Left renal pelvis (tissue), 4 donors: ENCODE measurements at places on chromosomes 6 and 20. TPM values are rescaled to one million over a fixed set of nuclear protein-coding genes. Genes with fewer than 3 reads are reported as not detected.

The MRAP2 gene
- 3.5 TPM for polyA plus RNA-seq

The ELOVL2 gene
- 10.6 TPM for polyA plus RNA-seq

The PPIL6 gene
- 17.8 TPM for polyA plus RNA-seq

GRCh38 chr20:31573555-31574321 is 31.4 kb upstream of the ID1 start:
- DNase-seq, result no peak

DNA sequence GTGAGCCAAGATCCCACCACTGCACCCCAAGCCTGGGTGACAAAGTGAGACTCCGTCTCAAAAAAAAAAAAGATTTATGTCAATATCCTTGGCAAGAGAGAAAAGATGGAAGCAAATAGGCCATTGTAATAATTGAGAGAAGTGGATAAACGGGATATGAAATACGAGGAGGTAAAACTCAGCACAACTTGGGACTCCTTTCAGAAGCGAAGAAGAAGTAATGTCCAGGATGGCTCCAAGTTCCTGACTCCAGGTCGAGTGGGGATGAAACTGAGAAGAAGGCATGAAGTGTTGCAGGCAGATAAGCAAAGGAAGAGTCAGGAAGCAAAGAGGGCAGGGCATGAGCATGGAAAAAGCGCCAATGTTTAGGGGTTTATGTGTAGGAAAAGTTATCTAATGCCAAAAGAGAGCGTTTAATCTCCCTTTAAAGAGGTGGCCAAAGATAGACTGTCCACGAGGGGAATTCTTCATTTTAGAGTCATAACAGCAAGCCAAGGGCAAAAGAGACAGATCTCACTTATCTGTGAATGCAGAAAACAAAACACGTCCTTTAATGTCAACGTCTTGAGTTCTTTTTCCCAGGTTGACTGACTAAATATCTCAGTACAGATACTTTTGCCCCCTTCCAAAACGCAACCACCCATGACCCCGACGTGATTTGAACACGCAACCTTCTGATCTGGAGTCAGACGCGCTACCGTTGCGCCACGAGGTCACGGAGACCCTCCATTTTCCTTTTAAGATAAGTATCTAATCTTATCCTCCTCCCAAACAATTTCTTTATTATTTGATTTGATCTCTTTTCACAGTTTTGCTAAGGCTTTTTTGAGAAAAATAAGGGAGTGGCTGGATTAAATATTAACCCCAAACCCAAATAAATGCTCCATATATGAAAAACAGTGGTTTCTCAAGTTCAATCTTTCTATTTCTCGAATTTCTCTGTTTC is 46.3 kb upstream of the BTN3A2 start:
- DNase-seq, result no peak

GRCh38 chr6:12001004-12001705 is 11.0 kb upstream of the HIVEP1 start:
- no peak for DNase-seq
